ENCODE measurements at places on chromosomes 4 and X.

DNA sequence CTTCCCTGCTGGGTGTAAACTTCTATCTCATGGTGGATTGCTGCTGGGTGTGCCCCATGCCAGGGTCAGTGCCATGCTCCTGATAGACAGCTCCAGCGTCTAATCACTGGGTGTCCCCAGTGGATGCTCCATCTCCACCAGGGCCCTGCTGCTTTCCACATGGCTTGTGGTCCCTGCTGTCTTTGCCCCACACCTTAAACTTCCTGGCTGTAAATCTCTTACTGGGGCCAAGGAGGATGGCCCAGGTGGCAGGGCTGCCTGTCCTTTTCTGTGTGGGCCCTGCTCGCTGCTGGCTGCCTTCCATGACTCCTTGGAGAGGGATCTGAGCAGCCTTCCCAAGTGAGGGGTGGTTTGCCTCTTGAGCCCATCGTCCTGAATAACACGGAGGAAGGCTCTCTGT is 51.8 kb downstream of the RGS12 start:
- H3K27me3 ChIP-seq, result no peaks in the 10 kb centered on the region
- DNase-seq, result no peak
- H3K27ac ChIP-seq, result no peak overlapping the region
- no peak overlapping the region for H3K4me3 ChIP-seq
- peaks cover 21% of the 10 kb centered on the region for H3K4me1 ChIP-seq

DNA sequence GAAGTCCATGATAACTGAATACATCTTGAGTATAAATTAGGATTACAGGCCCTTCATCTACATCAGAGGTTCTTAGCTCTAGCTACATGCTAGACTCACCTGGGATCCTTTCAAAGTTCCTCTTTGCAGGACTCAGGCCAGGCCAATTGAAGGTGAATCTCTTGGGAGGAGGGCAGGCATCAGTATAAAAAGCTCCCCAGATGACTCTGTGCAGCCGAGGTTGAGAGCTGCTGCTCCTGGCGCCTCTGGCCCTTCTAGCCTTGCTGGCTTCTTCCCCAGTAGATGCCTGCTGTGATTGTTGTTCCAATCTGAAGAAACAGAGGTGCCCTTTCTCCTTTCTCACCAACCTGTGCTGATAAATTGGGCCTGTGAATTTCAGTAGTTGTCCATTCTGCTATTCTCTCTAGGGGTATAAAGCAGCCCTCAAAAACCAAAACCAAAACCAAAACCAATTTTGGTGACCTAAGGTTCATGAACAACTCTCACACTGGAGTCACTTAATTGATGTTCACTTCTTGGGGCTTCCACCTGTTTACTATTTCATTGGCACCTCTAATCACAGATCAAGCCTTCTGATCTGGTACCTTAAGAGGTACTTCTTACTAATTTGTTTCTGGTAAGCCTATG is 78.7 kb downstream of the SUPT20HL2 start:
- no peaks in the 10 kb centered on the region for H3K36me3 ChIP-seq
- H3K4me3 ChIP-seq, result no peak overlapping the region
- no peaks in the 10 kb centered on the region for H3K27me3 ChIP-seq
- no peak overlapping the region for H3K27ac ChIP-seq
- DNase-seq, result no peak

DNA sequence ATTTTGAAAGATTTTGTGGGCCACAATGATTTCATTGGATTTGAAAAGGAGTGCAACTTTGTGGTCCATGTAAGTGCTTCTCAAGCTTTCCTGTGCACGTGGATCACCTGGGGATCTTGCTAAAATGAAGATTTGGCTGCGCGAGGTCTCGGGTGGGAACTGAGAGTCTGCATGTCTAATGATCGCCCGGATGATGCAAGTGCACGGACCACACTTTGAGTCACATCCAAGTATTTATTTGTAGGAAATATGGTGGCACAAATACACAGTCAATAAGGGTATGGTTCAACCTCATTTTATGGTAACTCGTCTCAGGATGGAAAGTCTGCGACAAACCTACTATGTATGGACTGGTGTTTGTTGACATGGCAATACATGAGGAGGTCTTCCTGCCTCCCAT is 899 bp downstream of the BMX start:
- peaks cover 2% of the 10 kb centered on the region for H3K27me3 ChIP-seq
- H3K36me3 ChIP-seq, result no peaks in the 10 kb centered on the region
- peaks cover 1% of the 10 kb centered on the region for H3K4me1 ChIP-seq
- no peak for DNase-seq

DNA sequence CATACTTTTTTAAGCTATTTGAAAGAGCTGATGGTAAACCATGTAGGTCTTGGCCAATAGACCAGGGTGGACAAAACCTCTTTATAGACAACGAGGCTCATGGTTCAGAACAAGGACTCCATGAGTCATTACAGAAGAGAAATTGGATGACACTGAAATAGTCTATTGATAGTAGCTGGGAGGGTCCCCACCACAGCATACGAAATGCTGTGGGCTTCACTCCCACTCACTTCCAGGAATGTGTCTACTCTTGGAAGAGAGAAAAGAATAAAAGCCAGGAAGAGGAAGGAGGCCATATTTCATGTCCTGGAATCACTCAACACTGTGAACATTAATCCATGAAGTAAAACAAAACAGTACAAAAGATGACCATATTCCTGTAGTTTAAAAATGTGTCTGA is 82.3 kb upstream of the MXRA5 start:
- H3K36me3 ChIP-seq, result no peaks in the 10 kb centered on the region
- H3K4me3 ChIP-seq, result no peak overlapping the region
- no peak overlapping the region for H3K27ac ChIP-seq
- H3K4me1 ChIP-seq, result no peaks in the 10 kb centered on the region
- no peak for DNase-seq

- no peaks in the 10 kb centered on the region for H3K4me1 ChIP-seq
- H3K4me3 ChIP-seq, result no peak overlapping the region
- DNase-seq, result no peak
- no peak overlapping the region for H3K27ac ChIP-seq
Observed at GRCh38 chrX:3669841-3670475, 43.5 kb downstream of the PRKX start.

GRCh38 chr4:115356176-115356575 is 242.8 kb upstream of the NDST4 start:
- H3K27me3 ChIP-seq, result no peaks in the 10 kb centered on the region
- no peak for DNase-seq
- H3K4me3 ChIP-seq, result no peak overlapping the region
- H3K36me3 ChIP-seq, result no peaks in the 10 kb centered on the region
- H3K27ac ChIP-seq, result peak overlapping the region; percentile 33

- H3K4me3 ChIP-seq, result no peak overlapping the region
- no peaks in the 10 kb centered on the region for H3K27me3 ChIP-seq
- H3K4me1 ChIP-seq, result no peaks in the 10 kb centered on the region
- no peak for DNase-seq
- H3K36me3 ChIP-seq, result no peaks in the 10 kb centered on the region
Observed at GRCh38 chr4:163764569-163764968, 270.1 kb downstream of the TMA16 start.

DNA sequence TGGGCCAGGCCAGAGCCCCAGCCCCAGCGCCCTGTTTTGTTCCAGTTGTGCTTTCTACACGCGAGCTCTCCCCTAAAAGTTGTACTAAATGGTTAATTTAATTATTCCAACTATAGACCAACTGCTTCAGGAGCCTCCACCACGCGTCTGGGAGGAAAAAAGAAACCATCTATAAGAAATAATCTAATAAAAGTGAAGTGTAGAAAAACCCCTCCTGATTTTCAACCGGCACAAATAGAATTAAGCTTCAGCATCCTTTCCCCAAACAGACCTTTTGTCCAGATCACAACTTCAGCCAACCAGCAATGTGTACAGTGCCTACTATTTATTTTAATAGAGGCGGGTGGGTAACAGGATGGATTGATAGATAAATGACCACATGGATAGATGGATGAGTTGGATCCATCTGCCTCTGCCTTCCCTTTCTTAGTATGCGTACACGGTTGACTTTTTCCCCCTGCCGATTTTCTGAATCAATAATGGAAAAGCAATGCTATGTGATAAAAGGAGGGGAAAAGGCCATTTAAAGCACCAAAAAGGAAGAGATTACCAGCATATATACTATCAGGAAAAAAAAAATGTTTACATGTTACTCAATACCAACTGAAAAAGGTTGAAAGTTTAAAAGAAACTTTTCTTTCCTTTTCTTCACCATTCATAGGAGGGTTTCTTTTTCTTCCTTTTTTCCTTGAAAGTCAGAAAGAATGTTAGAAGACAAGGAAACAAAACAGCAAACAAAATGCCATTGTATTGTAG is 3.7 kb upstream of the PHOX2B start:
- H3K4me1 ChIP-seq, result peaks cover 1% of the 10 kb centered on the region
- H3K36me3 ChIP-seq, result no peaks in the 10 kb centered on the region
- H3K27me3 ChIP-seq, result peaks cover 99% of the 10 kb centered on the region
- no peak overlapping the region for H3K27ac ChIP-seq
- H3K4me3 ChIP-seq, result no peak overlapping the region
- no peak for DNase-seq

DNA sequence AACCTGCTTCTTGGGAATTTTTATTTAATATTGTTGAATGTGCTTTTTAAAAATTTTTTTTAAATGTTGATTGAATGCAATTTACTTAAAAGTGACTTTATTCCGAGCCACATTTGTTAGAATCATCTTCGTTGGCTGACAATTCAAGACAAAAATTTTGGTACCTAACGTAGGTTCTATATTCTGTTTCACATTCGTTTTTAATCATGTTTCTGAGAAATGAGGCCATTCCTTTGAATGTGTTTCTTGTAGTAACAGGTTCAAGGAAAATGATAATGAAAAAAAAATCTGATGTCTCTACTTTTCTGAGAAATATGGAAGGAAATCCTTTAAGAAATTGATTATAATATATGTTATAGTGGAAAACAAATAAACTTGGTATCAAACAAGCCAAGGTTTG is 92.3 kb upstream of the DCLK2 start:
- no peaks in the 10 kb centered on the region for H3K36me3 ChIP-seq
- no peak for DNase-seq
- H3K4me3 ChIP-seq, result no peak overlapping the region
- H3K27me3 ChIP-seq, result no peaks in the 10 kb centered on the region

DNA sequence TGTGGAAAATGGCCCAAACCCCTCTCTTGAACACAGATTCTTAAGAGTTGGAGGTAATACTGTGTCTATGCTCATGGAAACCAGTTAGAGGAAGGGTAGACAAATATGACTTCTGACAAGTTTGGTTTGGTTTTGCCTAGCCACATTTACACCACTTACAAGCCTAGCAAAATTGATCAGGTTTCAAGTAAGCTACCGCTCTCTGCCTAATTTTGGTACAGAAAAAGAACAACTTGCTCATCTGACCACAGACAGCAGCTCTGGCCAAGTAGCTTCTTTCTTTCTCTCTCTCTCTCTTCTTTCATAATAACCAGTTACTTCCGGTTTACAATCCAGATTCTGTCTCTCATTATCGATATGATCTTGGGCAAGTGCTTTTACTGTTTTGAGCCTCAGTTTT is 260.0 kb downstream of the GLUD2 start:
- DNase-seq, result no peak
- no peaks in the 10 kb centered on the region for H3K36me3 ChIP-seq
- no peak overlapping the region for H3K4me3 ChIP-seq
- no peaks in the 10 kb centered on the region for H3K4me1 ChIP-seq
- H3K27me3 ChIP-seq, result no peaks in the 10 kb centered on the region
- H3K27ac ChIP-seq, result no peak overlapping the region

GRCh38 chr4:1116838-1117237 is 3.5 kb upstream of the RNF212 start:
- H3K36me3 ChIP-seq, result no peaks in the 10 kb centered on the region
- no peak overlapping the region for H3K4me3 ChIP-seq
- no peak for DNase-seq
- H3K4me1 ChIP-seq, result no peaks in the 10 kb centered on the region

DNA sequence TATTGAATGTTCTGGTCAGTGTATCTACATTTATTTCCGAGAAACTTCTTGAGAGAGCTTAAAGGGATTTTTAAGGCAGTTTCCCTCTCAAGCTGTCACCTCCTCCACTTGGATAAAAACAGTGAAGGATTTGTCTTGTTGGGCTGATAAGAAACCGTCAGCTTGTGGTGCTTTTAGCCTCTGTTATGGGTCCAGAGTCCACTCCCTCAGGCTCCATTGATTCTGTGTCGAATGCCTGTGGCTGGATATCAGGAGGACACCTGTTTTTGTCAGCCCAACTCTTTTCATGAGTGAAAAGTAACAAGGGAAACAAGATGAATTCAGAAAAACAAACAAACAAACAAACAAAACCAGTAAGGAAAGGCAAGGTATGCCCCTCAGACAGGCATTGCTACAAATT is 12.4 kb downstream of the CLCN4 start:
- no peaks in the 10 kb centered on the region for H3K27me3 ChIP-seq
- H3K27ac ChIP-seq, result no peak overlapping the region
- peaks cover 6% of the 10 kb centered on the region for H3K36me3 ChIP-seq
- DNase-seq, result no peak
- no peak overlapping the region for H3K4me3 ChIP-seq

DNA sequence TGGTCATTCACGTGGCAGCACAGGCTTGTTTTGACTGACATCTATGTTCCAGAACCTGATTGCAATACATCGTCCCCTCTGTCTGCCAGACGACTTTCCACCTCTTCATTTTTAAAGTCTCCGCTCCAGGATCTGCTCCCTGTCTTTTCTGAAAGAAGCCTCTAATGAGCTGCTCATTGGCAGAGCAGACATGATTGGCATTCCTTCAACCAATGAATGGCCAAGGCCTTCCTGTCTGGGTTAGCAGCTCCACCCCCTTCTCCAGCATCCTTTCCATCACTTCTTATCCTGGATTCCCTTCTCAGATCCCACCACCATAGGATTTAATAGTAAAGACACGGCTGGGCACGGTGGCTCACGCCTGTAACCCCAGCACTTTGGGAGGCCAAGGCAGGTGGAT is 202.7 kb upstream of the KLF3 start:
- DNase-seq, result no peak
- no peak overlapping the region for H3K27ac ChIP-seq
- no peaks in the 10 kb centered on the region for H3K36me3 ChIP-seq

GRCh38 chr4:118173126-118173525 is 138.8 kb downstream of the NDST3 start:
- no peaks in the 10 kb centered on the region for H3K36me3 ChIP-seq
- no peaks in the 10 kb centered on the region for H3K27me3 ChIP-seq
- H3K27ac ChIP-seq, result no peak overlapping the region
- H3K4me1 ChIP-seq, result no peaks in the 10 kb centered on the region
- no peak for DNase-seq
- H3K4me3 ChIP-seq, result no peak overlapping the region

GRCh38 chr4:8281519-8282133 is 12.1 kb downstream of the HTRA3 start:
- no peak overlapping the region for H3K27ac ChIP-seq
- H3K27me3 ChIP-seq, result no peaks in the 10 kb centered on the region
- no peaks in the 10 kb centered on the region for H3K36me3 ChIP-seq
- H3K4me1 ChIP-seq, result no peaks in the 10 kb centered on the region
- no peak for DNase-seq

Data from progenitor cell of endocrine pancreas (in vitro differentiated cells).